Astrocyte (in vitro differentiated cells and primary cell): ENCODE measurements at places on chromosomes 11 and 22. TPM values are rescaled to one million over a fixed set of nuclear protein-coding genes. Genes with fewer than 3 reads are reported as not detected.

Gene OR8G5
- not detected in 2 replicates for total RNA-seq

Gene PNPLA3
- total RNA-seq: 8.3 and 10.8 TPM in 2 replicates

Gene SAA1
- 0.43 TPM in 1 of 2 replicates, not detected in the other for total RNA-seq

Gene PANX2
- 2.3 and 2.8 TPM in 2 replicates for total RNA-seq

DNA sequence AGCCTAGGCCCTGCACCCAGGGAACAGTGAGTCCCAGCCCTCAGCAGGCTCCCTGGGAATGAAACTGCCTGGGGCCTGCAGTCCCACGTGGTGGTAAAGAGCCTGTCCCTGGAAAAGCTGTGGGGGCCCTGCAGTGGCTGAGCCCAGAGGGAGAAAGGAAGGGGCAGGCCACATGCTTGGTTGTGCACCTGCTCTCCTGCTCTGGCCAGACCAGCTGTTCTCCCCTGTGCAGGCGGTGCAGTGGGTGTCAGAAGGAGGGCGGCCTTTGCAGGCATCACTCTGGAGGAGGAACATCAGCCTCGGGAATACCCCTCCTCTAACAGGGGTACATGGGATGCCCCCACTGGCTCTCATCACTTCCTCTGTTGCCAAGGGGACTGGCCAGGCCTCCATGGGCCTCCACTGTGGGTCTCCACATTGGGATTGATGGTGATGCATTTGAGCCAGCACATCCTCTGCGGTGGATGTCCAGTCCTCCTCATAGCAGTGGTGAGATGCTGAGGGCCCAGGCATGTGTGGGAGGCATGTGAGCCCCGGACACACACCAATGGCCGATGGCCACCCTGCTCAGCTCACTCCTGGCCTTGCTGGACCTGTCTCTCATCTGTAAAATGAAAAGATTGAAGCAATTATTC is 690.4 kb downstream of the BRD1 start:
- no peak for DNase-seq

DNA sequence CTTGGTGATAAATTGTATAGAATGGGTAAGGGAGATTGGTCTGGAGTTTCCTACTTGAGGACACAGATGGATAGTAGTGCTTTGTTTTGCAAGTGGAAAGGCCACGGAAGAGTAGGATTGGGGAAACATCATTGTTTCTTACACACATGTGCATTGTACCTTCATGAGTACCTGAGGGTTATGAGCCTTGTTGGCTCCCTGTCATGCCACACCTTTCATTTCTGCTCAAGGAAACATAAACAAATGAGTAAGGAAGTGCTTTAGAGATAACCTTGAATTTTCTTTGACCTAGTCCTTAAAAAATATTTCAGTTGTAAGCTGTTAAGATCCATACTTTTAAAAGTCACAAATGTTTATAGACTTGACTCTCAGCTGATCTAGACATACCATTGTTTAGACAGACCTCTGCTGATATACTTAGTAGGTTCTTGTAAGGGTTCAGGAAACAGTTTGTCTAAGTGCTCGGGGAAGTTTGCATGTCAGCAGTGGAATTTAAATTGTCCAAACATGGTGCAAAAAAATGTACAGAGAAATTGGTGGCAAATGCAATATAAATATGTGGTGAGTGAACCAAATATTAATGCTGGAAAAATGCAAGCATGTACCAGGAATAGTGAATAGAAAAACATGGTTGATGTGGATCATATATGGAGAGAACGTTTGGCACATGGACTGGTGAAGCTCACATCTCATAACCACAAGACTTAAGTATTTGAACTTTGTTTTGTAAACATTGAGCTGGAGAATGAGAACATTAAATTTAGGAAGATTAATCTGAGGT is 40.9 kb downstream of the GAS2 start:
- DNase-seq: peak; percentile 3

- DNase-seq: no peak
Observed at GRCh38 chr11:108293229-108293628, 70.4 kb downstream of the ATM start.

- peak; percentile 45 for DNase-seq
Observed at GRCh38 chr11:7892840-7893254, 38.2 kb downstream of the OR10A6 start.

- DNase-seq: no peak
Observed at GRCh38 chr22:40966726-40967085, 15.5 kb downstream of the RBX1 start.

GRCh38 chr11:73387594-73388264 is 11.5 kb downstream of the RELT start:
- DNase-seq: no peak

DNA sequence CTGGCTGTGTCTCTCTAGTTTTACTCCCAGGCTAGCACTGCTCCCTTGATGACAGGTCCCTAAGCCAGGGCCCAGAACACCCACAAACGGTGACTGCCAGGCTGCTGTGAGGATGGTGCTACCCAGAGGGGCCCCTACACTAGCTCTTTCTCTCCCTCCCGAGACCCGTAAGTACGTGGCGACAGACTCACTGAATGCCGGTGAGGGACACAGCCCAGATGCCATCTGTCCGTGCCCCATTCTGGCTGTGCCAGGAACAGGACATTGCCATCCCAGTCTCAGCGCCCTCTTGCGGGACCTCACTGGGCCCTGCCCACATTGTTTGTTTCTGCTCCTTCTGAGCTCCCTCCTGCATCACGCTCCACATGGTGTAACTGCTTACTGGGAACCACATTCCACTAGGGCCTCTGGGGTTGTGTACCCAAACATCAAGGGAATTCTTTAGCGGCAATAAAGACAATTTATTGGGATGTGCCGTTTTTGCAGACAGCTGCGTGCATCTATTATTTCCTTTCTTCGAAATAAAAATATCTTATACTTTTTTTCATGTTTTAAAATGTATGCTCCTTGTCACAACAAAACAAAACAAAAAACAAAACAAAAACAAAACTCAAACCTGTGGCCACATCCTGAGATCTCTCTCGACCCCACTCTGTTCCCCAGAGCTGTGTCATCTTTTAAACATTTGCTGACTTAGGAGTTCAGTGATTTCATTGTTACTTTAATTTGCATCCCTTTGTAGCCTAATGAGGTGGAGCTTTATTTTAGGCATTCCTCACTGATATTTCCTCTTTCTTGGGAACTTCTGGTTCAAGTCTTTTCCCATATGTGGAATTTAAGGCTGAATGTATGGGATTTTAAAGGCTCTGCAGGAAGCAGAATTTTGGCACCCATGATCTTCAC is 4.4 kb upstream of the TPCN2 start:
- peak; percentile 58 for DNase-seq

GRCh38 chr11:66042227-66042995 is 6.5 kb downstream of the GAL3ST3 start:
- DNase-seq: no peak

DNA sequence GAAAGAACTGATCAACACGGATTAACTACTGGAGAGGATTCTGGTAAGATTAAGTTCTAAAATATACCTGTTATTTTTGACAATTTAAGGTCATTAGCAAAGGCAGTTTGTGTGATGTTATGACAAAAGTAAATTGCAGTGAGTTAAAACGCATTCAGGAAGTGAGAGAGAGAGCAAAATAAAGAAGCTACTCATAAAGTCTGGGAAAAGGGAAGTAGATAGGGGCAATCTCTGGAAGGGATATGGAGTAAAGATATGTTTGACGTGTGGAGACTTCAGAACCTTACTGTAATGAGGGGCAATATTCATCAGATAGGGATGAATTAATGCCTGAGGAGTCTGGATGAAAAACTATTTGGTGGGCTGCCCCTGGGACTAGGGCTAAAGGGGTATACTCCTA is 16.8 kb downstream of the OR56B4 start:
- no peak for DNase-seq

- peak; percentile 97 for DNase-seq
Observed at GRCh38 chr11:13135385-13136271, 126.5 kb downstream of the RASSF10 start.

GRCh38 chr11:44997566-44997965 is 46.9 kb upstream of the TP53I11 start:
- no peak for DNase-seq

DNA sequence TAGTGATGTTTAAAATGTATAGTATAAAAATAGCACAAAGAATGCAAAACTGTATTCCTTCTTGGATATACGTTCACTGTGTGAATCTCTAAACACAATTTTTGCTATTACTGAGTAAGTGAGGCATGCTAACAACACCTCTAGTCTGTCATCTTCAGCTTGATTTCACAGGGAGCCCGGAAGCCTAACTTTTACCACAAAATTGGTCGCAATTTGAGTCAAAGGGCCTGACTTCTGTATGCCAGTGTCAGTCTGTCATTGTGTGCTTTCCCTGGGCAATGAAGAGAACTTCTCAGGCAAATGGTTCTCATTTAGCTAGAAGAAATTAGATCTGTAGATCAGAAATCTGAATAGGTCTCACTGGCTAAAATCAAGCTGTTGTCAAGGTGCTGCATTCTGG is 1059.5 kb downstream of the FAM181B start:
- no peak for DNase-seq

DNA sequence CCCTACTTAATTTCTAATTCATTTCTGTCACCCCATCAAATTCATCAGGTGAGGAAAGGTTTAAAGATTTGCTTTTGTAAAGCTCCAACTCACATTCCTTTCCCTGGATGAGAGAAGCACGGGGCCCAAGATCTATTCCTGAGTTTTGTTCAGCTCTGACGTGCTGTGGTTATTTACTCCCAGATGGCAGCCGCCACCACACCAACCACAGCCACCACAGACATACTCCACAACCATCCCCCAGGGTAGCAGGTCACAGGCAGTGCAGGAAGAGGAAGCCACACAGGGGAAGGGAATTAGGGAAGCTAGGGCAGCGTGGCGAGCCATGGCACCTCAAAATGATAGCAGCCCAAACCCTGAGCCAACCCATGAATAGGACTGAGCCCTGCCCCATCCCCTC is 63.5 kb upstream of the CSNK2A3 start:
- DNase-seq: peak; percentile 74

DNA sequence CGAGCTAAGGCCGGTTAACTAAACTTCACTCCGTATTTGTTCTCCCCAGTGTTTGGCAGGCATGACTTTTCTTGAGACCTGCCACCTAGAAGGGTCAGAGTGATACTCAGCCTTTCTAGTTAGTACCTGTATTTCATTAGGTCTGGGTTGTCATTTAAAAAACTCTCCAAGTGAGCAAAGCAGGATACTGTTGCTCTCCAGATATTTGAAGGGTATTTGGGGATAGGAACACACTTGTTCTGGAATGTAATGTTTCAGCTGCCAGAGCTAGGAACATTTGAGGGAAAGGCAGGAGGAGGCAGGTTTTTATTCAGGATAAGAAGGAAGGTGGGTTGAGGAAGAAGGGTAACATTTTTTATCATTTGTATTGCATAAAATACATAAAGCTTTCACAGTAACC is 140.1 kb downstream of the TRIM44 start:
- DNase-seq: no peak

DNA sequence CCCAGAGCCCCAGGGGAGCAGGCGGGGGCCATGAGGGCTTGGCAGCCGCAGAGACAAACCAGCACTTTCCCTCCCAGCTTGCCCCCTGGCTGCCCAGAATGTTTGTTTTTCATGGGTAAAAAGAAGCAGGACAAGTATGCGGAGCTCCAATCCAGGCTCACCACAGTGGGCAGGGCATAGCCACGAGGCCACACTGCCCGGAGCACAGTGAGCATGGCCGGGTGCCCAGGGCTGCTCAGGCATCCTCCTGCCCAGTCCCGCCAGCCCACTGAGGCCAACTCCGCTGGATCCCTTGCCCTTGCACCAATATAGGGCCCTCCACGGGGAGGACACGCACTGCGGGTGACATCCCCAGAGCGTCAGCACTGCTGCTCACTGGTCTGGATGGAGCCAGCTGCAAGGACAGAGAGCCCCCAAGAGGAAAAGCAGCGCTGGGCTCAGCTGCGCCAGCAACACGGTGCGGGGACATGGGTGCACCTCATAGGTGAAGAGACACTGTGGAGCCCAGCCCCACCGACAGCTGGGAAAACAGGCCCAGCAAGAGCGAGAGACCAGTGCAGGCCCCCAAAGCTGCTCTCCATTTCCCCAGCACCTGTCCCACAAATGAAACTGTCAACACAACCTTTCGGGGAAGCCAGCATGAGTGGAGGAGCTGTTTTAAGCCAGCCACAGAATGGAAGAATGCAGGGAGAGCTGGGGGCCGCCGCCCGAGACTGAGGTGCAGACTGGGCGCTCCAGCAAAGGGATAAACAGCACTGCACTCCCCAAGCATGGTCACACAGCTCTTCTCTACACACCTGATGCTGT is 24.8 kb downstream of the ARVCF start:
- DNase-seq: no peak

DNA sequence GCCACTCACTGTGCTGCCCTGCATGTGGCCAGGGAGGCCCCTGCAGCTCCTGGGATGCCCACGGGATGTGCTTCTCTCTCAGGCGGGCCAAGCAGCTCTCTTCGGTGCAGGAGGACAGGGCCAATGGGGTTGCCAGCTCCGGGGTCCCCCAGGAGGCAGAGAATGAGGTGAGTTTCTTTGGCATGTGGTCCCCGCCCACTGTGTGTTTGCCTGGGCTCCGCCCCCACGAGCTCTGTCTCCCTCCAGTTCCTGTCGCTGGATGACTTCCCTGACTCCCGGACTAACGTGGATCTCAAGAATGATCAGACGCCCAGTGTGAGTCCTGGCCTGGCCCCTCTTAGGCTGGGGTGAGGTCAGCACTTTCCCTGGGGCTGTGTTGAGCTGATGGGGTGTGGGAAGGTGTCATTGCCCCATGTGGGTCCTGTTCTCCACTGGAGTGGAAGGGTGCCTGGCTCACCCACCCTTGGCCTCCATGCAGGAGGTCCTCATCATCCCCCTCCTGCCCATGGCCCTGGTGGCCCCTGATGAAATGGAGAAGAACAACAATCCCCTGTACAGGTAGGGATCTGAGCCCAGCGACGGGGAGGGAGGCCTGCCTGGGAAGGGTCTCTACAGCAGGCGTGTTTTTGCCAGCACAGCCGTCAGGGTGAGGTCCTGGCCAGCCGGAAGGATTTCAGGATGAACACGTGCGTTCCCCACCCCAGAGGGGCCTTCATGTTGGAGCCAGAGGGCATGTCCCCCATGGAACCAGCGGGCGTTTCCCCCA is 7.7 kb downstream of the SCO2 start:
- no peak for DNase-seq

DNA sequence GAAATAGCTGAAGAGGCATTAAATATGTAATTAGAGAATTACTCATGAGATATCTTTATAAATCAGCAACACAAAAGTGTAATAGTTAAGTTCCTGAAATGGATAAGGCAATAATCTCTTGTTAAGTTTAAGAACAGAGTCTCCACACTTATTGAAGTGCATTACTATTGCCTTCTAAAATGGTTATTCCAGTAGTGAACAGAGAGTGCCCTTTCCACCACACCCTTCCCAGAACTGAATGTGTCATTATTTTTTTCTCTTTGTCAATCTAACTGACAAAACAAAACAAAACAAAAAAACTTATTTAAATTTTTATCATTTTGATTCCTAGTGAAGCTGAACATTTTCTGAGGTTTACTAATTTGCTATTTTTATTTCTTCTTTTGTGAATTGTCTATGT is 9.2 kb upstream of the PRRG4 start:
- no peak for DNase-seq
